ENCODE measurements at places on chromosomes 13 and 19. TPM values are rescaled to one million over a fixed set of nuclear protein-coding genes. Genes with fewer than 3 reads are reported as not detected.

Gene ZNF285
- 15.0 TPM for polyA plus RNA-seq

Gene RASA3
- 31.6 TPM for polyA plus RNA-seq

Gene PSG3
- polyA plus RNA-seq = 0.55 TPM

Gene SMAD9
- 26.9 TPM for polyA plus RNA-seq

Gene GARIN5B
- 0.14 TPM for polyA plus RNA-seq

Gene TMPRSS9
- polyA plus RNA-seq = 2.1 TPM

Gene MADCAM1
- polyA plus RNA-seq = 5.3 TPM

Gene ZNF541
- polyA plus RNA-seq = 0.41 TPM

Gene RNF17
- 0.44 TPM for polyA plus RNA-seq

Gene ZSCAN4
- 0.17 TPM for polyA plus RNA-seq

Gene IGFL1
- polyA plus RNA-seq = not detected

Gene IL17D
- polyA plus RNA-seq = 94.7 TPM

Gene BEST2
- polyA plus RNA-seq = 0.24 TPM

Gene CYP2S1
- polyA plus RNA-seq = 4.8 TPM

Gene SERTM1
- polyA plus RNA-seq = 6.6 TPM

Gene HIPK4
- 0.70 TPM for polyA plus RNA-seq

Gene COL4A1
- 162 TPM for polyA plus RNA-seq

Gene ZNF737
- 19.9 TPM for polyA plus RNA-seq

Gene ACP5
- 0.70 TPM for polyA plus RNA-seq

Gene ZNF497
- 6.9 TPM for polyA plus RNA-seq

Gene YJEFN3
- 20.9 TPM for polyA plus RNA-seq

Gene P2RY11
- polyA plus RNA-seq = 19.6 TPM

Gene ZNF470
- 19.3 TPM for polyA plus RNA-seq

Gene NUFIP1
- polyA plus RNA-seq = 10.8 TPM

Gene MIPEP
- polyA plus RNA-seq = 13.7 TPM

Gene CYP4F11
- polyA plus RNA-seq = not detected

Gene CD33
- 2.9 TPM for polyA plus RNA-seq

Gene TNNT1
- polyA plus RNA-seq = 12.8 TPM

Gene ZNF681
- polyA plus RNA-seq = 5.4 TPM

Gene FLT3LG
- 4.8 TPM for polyA plus RNA-seq

Gene CCDC169
- polyA plus RNA-seq = 5.0 TPM

Gene ALOX5AP
- polyA plus RNA-seq = 10.1 TPM

Gene ZNF888
- 2.3 TPM for polyA plus RNA-seq

Gene THAP8
- 17.1 TPM for polyA plus RNA-seq

Gene PEG3
- 195 TPM for polyA plus RNA-seq
